Activated naive CD4-positive, alpha-beta T cell treated with Interleukin-2 at 50 U/mL for 16 hours (primary cell): ENCODE measurements at places on chromosomes 13 and 19.

- DNase-seq: no peak
These were observed 2.7 kb upstream of the TFDP1 start for GRCh38 chr13:113581871-113582270.

DNA sequence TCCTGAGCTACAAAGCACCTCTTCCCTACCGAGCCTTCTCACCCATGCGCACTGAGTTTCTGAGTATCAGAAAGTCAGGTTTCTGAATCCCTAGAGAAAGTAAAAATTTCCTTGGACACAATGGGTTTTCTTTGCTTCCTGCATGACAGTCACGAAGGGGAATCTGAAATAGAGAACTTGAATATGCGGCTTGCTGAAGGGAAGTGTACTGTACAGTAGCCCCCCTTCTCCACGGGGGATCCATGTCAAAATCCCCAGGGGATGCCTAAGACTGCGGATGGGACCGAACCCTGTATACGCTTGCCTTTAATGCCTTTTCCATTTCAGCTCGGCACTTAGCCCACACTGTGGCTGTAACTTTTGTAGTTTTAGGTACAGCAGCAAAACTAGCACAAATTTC lies 107.9 kb downstream of the GGACT start:
- no peak for DNase-seq

GRCh38 chr13:40556453-40556852 lies 110.0 kb downstream of the FOXO1 start:
- DNase-seq: no peak

- no peak for DNase-seq
These were observed 1.2 kb downstream of the ALKBH7 start for GRCh38 chr19:6373813-6374108.

DNA sequence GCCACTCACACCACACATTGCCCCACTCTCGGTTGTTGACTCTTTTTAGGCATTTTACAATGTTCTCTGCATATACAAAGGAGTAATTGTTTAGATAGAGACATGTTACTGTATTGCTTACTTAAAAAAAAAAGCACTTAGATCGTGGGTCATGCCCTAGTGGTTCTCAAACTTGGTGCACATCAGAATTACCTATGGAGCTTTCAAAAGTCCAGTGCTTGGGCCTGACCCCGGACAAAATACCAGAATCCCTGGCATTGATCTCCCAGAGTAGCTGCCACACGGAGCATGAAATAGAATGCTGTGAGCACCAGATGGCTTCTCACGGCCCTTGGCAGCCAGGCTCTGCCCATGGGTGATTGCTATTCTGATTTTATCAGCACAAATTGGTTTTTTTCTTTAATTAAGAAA lies 20.0 kb downstream of the ACP7 start:
- no peak for DNase-seq

- no peak for DNase-seq
These were observed 589.9 kb downstream of the GPC5 start for GRCh38 chr13:91988331-91988730.

GRCh38 chr13:81409284-81409683 lies 1068.4 kb upstream of the SPRY2 start:
- DNase-seq: no peak

DNA sequence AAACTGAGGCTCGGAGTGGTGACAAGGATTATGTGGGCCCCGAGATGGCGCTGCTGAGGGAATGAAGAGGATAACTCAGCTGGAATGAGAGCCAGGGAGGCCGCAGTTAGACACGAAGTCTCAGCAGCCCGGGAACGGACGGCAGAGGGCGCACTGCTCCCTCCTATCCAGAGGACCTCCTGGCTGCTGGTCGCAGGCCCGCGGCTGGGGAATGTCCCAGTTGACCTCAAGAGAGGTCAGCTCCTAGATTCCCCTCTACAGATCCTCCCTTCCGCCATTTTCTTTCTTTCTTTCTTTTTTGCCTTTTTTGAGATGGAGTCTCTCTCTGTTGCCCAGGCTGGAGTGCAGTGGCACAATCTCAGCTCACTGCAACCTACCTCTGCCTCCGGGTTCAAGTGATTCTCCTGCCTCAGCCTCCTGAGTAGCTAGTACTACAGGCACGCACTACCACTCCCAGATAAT lies 24.1 kb upstream of the ASPDH start:
- peak; percentile 65 for DNase-seq

DNA sequence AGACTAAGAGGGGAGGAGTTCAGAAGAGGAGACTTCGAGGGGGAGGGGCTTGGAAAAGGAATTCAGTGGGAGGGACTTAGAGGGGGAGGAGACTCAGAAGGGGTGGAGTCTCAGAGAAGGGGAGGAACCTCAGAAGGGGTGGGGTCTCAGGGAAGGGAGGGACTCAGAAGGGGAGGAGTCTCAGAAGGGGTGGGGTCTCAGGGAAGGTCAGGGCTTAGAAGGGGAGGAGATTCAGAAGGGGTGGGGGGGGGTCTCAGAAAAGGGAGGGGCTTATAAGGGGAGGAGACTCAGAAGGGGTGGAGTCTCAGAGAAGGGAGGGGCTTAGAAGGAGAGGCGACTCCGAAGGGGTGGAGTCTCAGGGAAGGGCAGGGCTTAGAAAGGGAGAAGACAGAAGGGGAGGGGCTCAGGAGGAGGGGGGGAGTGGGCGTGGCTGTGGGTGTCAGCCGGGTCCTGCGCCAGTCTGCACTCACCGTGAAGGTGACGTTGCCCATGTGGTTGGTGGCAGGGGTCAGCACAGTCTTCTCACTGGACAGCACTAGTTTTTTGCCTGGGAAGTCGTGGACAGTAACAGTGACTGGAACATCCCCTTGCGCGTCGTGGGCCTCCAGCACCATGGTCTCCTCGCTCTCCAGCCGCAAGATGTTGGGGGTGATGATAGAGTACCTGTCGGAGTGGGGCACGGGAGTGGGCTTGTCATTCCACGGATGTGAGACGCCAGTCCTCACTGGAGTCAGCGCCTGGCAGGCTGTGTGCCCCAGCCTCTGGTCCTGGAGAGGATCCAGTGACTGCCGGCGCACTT lies 1.5 kb downstream of the C3 start:
- peak; percentile 25 for DNase-seq

GRCh38 chr13:27026396-27026795 lies 145.2 kb downstream of the USP12 start:
- DNase-seq: no peak

DNA sequence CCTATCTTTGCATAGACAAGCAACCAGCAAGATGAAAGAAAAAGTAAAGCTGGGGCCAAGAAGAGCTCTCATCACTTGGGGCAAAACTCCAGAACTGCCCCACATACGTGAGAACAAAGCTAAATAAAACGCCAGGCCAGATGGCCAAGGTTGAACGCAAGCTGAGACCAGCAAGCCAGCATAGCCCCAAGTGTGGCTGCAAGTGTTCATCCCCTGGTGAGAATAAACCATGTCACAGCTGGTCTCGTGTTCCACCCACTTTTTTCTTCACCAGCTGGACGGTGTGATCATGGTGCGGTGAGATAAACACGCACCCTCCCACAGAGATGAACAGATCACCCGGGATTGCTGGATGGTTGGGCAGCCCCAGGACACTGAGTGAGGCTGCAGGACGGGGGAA lies 109.6 kb upstream of the CACNA1A start:
- DNase-seq: no peak

DNA sequence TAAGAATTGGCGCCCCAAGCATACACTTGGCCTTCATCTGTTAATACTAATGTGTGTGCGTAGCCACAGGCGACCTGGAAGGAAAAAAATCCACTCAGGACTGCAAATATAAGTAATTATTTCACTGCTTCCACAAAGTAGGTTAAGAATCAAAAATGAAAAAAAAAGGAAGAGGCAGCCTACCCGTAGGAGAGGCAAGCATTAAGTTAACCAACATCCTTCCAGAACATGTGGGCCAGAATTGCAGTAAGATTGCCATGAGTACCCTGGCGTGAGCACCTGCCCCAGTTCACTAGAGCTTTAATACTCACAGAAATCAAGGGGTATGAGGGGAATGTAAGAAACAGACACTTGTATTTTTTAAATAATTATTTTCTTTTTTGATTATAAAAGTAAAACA lies 22.2 kb downstream of the RCBTB2 start:
- no peak for DNase-seq

- DNase-seq: no peak
These were observed at the start of gene ARHGEF7 for GRCh38 chr13:111115061-111115964. Gene ARHGEF7 (plus strand): TSS chr13:111115310. CDS start chr13:111115527, 217 bp downstream.

- no peak for DNase-seq
These were observed 1.0 kb upstream of the ETFB start for GRCh38 chr19:51367255-51367564.

GRCh38 chr19:7908078-7908699 lies 4.5 kb downstream of the MAP2K7 start:
- no peak for DNase-seq

DNA sequence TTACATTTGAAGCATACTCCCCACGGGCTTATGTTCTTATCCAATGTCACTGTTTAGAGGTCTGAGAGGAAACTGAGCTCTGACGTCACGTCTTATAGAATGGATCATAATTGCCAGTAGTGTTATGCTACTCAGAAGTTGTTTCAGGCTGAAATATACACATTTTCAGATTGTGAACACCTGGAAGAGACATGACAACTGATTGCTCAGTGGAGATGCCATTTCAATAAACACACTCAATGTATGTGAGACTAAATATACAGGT lies 17.3 kb downstream of the FLT1 start:
- DNase-seq: no peak

DNA sequence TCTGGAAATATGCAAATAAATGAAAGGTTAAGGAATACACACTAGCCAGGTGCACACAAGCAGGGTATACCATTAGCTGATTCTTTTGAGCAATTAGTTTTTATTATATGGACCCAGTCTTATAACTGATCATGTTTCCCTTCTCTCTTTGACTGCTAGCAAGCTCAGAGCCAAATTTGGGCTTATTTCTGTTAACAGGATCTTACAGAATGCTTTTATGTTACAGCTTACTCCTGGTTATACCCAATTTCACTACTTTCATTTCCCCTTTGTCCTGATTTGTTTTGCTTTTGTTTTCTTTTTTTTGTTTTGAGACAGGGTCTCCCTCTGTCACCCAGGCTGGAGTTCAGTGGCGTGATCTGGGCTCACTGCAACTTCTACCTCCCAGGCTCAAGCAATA lies 12.9 kb upstream of the TPT1 start:
- no peak for DNase-seq

GRCh38 chr19:49812452-49812996 lies 568 bp downstream of the FUZ start:
- DNase-seq: no peak

- no peak for DNase-seq
These were observed 2529.3 kb upstream of the PCDH20 start for GRCh38 chr13:63944911-63945310.

GRCh38 chr19:44725684-44726083 lies 22.8 kb upstream of the BCL3 start:
- DNase-seq: no peak

GRCh38 chr19:33819880-33820781 lies 23.5 kb downstream of the KCTD15 start:
- peak; percentile 71 for DNase-seq

DNA sequence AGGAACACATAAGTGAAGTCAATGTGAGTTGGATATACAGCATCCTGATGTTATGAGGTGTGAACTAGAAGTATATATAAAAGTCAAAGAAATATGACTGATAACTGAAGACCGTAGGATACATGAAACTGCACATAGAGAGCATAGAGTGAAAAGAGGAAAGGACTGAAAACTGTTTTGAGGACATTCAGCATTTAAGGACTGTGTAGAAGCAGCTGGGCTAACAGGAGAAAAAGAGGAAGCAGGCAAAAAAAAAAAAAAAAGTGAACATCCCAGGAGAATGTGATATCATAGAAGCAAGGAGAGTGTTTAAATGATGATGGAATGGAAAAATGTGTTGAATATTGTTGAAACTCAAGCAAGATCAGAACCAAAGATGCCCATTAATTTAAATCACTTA lies 363.5 kb downstream of the PCDH20 start:
- no peak for DNase-seq

DNA sequence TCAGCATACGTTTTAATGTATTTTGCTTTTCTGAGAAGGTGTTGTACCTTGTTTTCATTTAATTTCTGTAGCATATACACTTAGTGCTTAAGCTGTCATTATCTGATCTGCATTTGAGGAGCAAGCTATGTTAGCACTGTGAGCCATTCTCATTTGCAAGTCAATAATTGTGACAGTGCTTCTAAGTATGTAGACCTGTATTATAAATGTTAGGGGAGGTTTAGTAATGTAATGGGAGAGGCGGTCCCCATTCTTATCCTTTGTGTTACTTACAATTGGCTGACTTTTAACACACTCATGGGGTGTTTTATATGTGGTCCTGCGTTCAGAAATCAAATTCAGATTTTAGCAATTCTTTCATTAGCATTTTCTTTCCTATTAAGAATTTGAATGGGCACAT lies 90.2 kb downstream of the GPC6 start:
- no peak for DNase-seq

DNA sequence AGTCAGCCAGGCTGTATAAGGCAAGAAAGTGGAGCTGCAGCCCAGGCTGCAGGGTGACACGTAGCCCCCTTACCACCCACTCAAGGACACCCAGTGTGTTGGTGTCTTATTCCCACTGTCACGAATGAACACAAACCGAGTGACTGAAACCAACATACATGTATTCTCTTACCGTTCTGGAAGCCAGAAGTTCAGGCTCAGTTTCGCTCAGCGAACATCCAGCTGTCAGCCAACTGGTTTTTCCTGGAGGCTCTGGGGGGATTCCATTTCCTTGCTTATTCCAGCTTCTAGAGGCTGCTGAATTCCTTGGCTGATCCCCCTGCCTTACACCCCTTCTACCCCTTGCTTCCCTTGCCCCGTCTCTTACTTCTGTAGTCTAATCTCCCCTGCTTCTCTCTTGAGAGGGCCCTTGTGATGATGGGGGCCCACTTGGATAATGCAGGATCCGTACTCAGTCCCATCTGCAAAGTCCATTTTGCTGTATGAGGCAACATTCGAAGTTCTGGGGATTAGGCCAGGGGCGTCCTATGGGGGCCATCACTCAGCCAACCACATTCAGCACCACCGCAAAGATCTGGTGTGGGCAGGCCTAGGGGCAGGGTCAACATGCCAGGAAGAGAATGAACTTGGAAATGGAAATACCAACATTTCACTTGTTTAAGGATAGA lies 47.3 kb upstream of the MTIF3 start:
- no peak for DNase-seq

DNA sequence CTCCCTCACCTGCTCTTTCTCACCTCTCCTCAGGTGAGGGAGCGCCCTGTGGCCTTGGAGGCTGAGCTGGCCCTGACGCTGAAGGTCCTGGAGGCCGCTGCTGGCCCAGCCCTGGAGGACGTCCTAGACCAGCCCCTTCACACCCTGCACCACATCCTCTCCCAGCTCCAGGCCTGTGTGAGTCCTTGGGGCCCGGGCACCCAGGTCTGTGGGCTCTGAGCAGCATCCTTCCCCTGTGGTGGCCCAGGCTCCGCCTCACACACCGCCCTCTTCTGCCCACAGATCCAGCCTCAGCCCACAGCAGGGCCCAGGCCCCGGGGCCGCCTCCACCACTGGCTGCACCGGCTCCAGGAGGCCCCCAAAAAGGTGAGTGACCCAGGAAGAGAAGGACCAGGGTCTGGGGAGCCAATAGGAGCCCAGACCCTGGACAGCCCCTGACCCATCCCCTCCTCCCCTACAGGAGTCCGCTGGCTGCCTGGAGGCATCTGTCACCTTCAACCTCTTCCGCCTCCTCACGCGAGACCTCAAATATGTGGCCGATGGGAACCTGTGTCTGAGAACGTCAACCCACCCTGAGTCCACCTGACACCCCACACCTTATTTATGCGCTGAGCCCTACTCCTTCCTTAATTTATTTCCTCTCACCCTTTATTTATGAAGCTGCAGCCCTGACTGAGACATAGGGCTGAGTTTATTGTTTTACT lies 1.9 kb downstream of the IFNL1 start:
- DNase-seq: peak; percentile 54
